Neural progenitor cell (in vitro differentiated cells): ENCODE measurements at places on chromosomes 2 and 18.

- no peak for DNase-seq
Measured at GRCh38 chr2:238339814-238340213, 19.5 kb downstream of the TRAF3IP1 start.

DNA sequence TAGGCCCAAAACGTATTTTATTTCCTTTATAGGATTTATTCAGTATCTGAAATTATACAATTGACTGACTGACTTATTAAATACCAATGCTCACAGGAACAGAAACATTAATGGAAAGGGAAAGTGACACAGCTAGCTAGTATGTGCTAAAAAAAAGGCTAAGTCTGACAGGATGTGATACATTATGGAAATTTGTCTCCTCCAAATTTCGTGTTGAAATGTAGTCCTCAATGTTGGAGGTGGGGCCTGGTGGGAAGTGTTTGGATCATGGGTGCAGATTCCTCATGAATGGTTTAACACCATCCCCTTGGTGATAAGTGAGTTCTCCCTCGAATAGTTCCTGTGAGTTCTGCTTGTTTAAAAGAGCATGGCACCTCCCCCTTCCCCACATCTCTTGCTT, 70.6 kb upstream of the WDR75 start:
- DNase-seq: no peak

- no peak for DNase-seq
Measured at GRCh38 chr2:229081411-229081810, 189.7 kb downstream of the PID1 start.

DNA sequence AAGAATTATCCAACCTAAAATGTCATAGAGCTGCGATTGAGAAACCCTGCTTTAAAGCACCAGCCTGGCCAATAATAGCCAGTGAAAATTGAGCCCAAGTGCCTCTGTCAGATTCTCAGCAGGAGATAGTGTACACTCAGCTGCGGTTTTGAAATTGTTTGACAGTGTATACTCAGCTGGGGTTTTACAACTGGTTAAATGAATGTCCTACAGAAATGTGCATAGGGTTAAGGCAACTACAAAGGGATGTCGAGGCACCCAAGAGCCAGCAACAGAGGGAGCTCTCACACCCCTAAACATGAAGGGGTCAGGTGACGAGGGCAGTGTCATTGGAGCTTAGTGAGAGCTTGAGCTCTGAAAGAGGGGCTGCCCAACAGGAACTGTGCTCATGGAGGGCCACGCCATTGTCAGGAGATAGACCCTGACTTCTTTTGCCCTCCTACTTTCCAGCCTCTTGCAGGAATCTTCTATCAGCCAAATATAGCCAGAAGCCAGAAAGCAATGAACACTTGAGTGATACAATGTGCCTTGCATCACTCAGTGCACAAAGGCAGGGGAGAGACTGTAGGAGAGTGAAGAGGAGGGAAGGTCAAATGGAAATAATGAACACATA, 15.1 kb downstream of the ACTG2 start:
- peak; percentile 68 for DNase-seq

DNA sequence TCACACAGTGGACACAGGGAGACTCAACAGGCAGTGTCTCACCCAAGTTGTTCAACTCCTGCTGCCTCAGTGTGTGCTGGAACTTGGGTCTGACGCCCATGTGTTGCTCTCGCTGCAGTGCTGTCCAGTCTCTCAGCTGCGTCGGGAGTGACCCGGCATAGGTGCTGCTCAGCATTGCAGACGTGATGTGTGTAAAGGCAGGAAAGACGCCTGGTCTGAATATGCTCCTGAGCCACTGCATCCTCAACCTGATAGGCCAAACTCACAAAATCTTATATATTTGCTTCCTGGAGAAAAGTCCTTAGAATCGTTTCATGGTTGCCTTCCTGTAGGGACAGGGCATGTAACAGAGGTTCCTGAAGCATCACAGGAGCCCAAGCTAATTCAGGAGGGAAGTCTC, 152.9 kb downstream of the INSIG2 start:
- DNase-seq: no peak

- no peak for DNase-seq
Measured at GRCh38 chr2:182858671-182859070, 7.8 kb downstream of the FRZB start.

DNA sequence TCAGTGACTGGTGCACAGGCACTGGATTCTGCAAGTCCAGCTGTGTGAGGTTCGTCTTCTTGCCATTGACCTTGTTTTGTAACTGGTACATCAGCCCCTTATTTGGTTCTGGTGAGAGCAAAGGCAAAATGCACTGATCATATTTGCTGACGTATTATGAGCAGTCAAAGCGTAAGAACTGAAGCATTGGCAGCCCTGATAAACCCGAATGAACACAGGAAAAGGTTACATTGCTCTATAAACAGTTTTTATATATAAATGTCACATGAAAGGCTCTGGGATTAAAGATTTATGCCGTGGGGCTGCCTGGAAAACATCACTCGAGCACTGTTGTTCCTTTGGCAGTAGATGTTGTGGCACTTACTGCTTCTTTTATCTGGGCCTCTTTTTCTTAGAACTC, 167.9 kb downstream of the IRS1 start:
- DNase-seq: no peak

DNA sequence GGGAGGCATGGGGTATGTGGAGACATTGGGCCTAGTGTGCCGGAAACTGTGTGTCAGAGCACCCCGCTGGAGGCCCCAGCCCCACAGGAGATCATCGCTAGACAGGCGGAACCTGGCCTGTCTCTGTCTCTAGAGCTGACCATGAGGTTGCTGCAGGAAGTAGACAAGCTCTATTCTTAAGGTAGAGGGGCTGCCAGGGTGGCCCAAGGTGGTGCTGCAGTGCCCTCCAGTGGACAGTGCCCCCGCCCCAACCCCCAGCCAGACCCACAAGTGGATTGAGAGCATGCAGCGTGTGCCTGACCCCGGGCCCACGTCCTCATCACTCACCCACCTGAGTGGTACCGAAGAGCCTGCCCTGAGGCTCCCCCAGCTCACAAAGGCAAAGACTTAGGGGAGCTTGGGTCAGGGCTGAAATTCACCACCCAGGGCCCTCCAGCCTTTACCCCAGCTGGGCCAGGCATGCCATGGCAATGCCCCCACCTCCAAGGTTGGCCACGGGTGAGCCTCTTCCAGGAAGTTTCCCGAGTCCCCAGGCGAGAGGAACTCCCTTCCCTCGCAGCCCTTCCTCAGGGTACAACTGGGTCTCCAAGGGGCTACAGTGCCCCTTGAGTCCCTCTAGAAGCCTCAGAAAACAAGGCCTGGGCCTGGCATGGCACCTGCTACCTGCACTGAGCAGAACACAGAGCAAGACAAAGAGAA, 155.0 kb downstream of the TTC32 start:
- DNase-seq: peak; percentile 72

GRCh38 chr2:86073225-86073624, 32.5 kb downstream of the POLR1A start:
- no peak for DNase-seq
